Globus pallidus (tissue), 1 donor: ENCODE measurements at places on chromosomes 16 and 17.

GRCh38 chr17:78409191-78409928, 30.9 kb downstream of the PGS1 start:
- DNase-seq: no peak

- DNase-seq: no peak
Measured at GRCh38 chr17:78092794-78093324, 35.7 kb downstream of the TMC6 start.

- DNase-seq: no peak
Measured at GRCh38 chr16:12144355-12144754, 167.8 kb downstream of the SNX29 start.

- no peak for DNase-seq
Measured at GRCh38 chr16:84959784-84960417, 51.4 kb downstream of the ZDHHC7 start.

GRCh38 chr17:75587675-75588595, at the start of gene MYO15B:
Gene MYO15B (plus strand): TSS chr17:75587800. CDS start chr17:75588058, 258 bp downstream.
- DNase-seq: peak; percentile 64

GRCh38 chr16:49495596-49496355, 122.2 kb downstream of the C16orf78 start:
- DNase-seq: no peak

DNA sequence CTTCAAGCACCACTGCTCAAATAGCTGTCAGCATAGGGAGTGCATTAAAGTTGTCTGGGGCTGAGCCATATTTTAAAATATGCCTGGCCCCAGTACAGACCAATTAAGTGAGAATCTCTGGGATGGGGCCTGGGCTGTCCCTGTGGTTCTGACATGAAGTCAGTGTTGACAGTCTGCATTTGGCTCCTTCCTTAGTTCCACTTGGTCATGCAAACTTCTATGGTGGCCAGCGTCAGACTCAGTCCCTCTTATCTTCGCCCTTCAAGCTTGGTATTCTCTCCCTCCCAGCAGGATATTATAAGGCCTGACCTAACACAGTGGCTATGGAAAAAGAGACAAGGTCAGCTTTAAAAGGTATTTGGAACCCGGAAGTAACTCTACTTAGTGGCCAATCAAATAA, 177.2 kb downstream of the PMP22 start:
- DNase-seq: no peak

GRCh38 chr16:89288577-89288844, 71.0 kb downstream of the ZNF778 start:
- no peak for DNase-seq

- DNase-seq: no peak
Measured at GRCh38 chr16:1020091-1020399, 38.5 kb downstream of the SOX8 start.

- DNase-seq: no peak
Measured at GRCh38 chr17:17564896-17565295, 26.6 kb downstream of the PEMT start.

DNA sequence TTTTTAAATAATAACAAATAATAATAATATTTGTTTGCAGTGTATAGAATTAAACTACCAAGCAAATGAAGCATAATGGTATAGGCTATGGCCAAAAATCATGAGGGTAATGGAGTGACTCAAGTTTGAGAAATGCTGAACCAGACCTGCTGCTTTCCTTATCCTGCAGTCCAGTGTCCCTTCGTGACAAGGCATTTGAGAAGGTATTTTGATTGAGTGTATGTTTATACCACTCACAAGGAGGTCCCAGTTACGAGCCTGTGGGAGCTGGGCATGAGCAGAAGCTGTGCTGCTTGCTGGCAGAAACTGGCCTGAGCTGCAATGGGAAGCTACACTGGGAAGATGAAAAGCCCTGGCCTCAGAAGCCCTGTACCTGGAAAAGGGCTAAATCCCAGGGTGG, 50.3 kb downstream of the GNAO1 start:
- DNase-seq: no peak

DNA sequence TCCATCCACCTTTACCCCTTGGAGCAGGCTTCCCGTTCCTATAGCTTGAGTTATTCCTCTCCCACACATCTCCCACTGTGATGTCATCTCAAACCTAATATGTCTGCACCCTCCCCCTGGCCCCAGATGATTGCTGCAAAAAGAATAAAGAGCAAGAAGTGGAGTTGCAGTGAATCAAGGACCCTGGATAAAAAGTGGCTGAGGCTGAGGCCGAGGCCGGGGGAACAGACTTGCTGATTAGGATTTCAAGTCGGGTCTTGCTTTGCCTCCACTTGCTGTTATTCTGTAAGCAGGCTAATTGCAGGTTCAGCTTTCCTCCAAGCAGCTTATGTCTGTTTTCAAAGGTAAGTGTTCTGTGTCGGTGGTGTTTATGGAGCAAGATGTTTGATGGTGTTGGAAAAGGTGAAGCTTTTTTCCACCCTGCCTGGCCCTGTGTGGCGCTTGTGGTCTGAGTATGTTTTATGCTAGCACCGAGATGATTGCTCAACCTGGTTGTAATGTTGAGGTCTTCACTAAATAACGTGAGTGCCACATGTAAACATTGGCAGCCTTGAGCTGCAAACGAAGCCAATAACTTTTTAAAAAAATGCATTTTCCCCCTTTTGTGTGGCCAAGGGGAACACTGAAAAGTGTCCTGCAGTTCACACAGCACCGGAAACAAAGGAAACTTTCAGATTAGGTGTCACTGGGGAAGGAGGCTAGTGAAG, 15.4 kb downstream of the HS3ST3B1 start:
- DNase-seq: no peak

GRCh38 chr16:78230832-78231231, 131.4 kb downstream of the WWOX start:
- DNase-seq: no peak

GRCh38 chr17:3527896-3528295, 29.7 kb downstream of the TRPV3 start:
- no peak for DNase-seq

GRCh38 chr16:73047536-73048291, at the start of gene ZFHX3:
Gene ZFHX3 (minus strand): TSS chr16:73048128. CDS start chr16:72960145, 87,983 bp downstream.
- DNase-seq: no peak

DNA sequence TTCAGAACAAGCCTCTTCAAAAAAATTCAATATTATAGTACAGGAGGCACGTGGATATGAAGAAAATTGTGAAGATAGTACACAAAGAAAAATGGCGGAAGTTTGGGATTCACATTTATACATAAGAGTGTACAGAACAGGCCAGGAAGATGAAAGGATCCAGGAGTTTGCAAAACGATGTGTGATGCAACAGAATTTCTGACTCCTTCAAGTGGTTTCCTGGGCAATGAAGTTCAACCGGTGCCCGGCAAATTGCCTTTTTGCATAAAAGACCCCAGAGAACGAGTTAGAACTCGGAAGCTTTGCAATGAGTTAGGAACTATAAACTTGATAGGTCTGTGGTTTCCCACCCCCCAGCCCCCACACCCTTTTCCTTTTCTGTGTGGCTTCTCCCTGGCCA, 189.1 kb downstream of the SALL1 start:
- no peak for DNase-seq

GRCh38 chr17:61812747-61813146, 50.6 kb downstream of the BRIP1 start:
- DNase-seq: no peak

GRCh38 chr17:30571921-30572320, 94.7 kb downstream of the GOSR1 start:
- DNase-seq: no peak

DNA sequence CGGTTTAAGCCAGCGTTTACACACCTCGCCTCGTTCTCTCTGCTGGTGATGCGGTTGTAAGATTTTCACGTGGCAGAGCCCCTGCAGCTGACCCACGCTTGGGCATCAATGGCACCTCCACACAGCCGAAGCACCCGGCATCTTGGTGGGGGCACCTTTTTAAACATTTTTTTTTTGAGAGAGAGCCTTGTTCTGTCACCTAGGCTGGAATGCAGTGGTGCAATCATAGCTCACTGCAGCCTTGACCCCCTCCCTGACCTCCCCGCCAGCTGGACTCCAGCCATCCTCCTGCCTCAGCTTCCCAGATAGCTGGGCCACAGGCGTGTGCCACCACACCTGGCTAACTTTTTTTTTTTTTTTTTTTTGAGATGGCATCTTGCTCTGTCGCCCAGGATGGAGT, 4.9 kb downstream of the WDR90 start:
- no peak for DNase-seq

DNA sequence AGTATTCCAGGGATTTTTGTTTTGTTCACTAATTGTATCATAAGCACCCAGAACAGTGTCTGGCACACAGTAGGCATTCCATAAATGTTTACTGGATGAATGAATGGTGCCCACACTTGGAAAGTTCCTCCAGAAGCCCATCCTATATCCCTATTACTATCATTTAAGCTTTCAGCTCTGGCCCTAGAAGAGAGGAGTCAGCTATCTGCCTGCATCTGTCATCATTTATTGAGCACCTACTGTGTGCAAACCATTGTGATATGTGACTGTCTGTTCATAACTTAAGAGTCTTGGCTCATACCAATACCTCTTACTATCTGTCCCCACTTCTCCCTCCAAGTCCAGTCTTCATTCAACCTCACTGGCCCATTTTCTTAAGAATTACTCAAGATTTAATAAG, 20.1 kb upstream of the SP6 start:
- DNase-seq: no peak

- no peak for DNase-seq
Measured at GRCh38 chr17:54947396-54947795, 21.1 kb downstream of the COX11 start.

DNA sequence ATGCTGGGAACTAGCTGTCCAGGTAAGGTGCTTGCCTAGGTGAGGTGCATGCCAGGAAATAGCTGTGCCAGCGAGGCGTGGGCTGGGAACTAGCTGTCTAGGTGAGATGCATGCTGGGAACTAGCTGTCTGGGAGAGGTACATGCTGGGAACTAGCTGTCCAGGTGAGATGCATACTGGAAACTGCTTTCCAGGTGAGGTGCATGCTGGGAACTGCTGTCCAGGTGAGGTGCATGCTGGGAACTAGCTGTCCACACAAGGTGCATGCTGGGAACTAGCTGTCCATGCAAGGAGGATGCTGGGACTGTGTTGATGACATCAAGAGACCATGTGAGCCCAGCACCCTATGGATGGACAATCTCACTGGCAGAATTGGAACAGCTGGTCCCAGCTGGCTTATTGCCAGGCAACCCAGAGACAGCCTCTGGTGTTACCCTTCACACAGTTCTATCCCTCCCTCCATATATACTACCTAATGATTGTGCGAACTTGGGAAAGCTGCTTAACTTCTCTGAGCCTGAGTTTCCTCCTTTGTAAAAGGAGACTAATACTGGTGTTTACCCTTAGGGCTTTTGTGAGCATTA, 479.9 kb upstream of the RBFOX1 start:
- no peak for DNase-seq

- no peak for DNase-seq
Measured at GRCh38 chr17:19651451-19652238, 3.1 kb downstream of the ALDH3A2 start.

GRCh38 chr16:84421081-84421937, 53.0 kb downstream of the ATP2C2 start:
- no peak for DNase-seq

GRCh38 chr17:47719411-47720152, 13.5 kb upstream of the TBX21 start:
- no peak for DNase-seq

- no peak for DNase-seq
Measured at GRCh38 chr17:17056156-17056539, 13.9 kb downstream of the MPRIP start.

DNA sequence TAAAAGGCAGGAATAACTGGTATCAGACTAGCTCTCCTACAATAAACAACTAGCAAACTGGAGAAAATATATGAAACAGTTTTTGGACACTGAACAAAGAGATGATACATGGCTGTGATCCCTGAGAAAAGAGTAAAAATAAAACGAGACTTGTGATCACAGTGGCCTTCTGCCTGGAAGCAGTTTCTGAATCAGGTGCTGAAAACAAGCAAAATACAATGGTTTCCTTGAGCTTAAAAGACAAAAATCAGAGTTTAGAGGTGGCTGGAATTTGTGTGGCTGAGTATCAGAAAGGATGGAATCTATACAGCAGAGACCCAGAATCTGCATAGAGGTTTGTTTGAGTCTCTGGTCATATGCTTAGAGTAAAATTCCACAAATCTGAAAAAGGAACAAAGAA, 242.5 kb upstream of the SOX9 start:
- no peak for DNase-seq

GRCh38 chr16:61233713-61234112, 802.5 kb downstream of the CDH8 start:
- DNase-seq: no peak

GRCh38 chr17:57682701-57683100, 62.4 kb downstream of the CCDC182 start:
- DNase-seq: no peak

DNA sequence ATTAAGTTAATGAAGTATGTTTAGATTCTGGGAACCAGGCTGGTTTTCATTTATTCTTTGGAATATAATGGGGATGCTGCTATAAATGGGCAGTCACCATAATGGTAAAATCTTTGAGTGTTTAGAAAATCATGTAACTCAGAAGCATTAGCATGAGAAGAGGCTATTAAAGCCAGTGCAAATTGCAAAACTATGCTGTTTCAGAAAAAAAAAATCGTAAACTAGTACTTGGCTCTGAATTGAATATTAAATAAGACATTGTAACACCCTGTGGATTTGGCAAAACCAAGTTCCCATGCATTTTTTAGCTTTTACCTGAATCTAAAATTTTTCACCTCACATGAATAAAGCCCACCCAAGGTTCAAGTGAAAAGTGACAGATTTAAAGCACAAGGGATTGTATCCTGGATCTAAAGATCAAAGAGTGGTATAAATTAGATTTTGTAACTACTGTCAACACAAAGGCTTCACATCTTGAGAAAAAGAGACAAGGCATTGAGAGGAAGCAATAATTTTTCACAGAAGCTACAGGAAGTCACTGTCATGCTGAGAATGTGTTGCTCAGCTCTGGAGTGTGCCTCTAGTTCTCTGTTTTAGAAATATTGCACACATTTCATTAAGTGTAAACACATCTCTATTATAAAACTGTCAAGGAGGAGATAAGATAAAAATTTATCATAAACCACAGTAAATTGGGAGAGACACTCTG, 142.2 kb downstream of the ABCA8 start:
- DNase-seq: no peak

DNA sequence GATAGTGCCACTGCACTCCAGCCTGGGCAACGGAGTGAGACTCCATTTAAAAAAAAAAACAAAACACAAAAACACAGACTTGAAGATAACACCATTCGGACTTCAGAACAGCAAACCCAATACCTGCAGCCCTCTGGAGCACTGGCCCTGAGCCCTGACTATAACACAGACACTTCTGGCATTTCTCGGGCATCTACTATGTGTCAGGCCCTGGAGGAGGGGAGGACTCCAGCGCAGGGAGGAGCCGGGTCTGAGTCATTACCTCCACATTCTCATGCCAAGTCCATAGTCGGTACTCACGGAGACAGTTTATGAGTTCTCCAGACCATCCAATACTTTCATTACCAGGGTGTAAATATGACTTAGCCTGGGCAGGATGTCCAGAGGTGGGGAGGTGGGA, 48.8 kb downstream of the PITPNM3 start:
- no peak for DNase-seq

- DNase-seq: no peak
Measured at GRCh38 chr16:83355570-83356218, 452.1 kb upstream of the HSBP1 start.

GRCh38 chr17:64736804-64737492, 74.8 kb upstream of the SMURF2 start:
- no peak for DNase-seq
